ENCODE measurements at places on chromosomes 11 and 22.

GRCh38 chr11:61195719-61196118, 7.6 kb upstream of the PGA3 start:
- no peak for DNase-seq

GRCh38 chr11:45031912-45032519, 81.3 kb upstream of the TP53I11 start:
- no peak for DNase-seq

- DNase-seq = no peak
Measured at GRCh38 chr11:94856443-94856842, 88.3 kb downstream of the AMOTL1 start.

- no peak for DNase-seq
Measured at GRCh38 chr22:21841422-21841821, 26.0 kb downstream of the MAPK1 start.

DNA sequence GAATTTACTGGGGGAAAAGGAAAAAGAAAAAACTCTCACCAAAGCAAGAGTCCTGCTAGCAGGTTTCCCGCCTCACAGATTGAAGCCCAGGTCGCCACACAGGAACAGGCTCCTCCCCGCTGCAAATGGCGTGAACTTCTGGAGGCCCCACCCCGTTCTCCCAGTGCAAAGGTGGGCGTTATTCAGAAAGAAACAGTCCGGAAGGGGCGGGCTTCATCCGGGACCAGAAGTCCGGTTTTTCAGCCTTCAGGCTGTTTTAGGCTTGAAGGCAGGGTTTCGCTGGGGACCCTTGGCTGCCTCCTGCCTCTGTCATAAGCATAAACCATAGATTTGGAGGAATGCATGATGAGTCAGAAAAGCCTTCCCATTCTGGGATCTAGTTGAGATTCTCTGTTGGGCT, 148.3 kb upstream of the POU2AF2 start:
- DNase-seq = no peak

- DNase-seq = no peak
Measured at GRCh38 chr11:16982256-16982671, 31.9 kb downstream of the PLEKHA7 start.

DNA sequence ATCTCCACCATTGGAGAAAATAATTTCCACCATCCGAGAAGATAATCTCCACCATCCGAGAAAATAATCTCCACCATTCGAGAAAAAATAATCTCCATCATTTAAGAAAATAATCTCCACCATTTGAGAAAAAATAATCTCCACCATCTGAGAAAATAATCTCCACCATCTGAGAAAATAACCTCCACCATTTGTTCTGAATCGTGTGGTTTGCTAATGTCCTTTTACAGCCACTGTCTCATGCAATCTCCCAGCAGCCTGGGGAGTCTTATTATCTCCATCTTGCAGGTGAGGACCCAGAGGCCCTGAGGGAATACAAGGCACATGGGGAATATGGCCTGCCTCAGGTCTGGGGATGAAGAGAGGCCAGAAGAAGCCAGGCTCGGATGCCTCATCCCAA, 54.1 kb upstream of the TCF20 start:
- no peak for DNase-seq

DNA sequence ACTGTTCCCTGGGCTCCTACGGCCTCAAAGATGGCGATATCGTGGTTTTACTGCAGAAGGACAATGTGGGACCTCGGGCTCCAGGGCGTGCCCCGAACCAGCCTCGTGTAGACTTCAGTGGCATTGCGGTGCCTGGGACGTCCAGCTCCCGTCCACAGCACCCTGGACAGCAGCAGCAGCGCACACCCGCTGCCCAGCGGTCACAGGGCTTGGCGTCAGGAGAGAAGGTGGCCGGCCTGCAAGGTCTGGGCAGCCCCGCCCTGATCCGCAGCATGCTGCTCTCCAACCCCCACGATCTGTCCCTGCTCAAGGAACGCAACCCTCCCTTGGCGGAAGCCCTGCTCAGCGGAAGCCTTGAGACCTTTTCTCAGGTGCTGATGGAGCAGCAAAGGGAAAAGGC, 555 bp downstream of the DDI1 start:
- DNase-seq = no peak

DNA sequence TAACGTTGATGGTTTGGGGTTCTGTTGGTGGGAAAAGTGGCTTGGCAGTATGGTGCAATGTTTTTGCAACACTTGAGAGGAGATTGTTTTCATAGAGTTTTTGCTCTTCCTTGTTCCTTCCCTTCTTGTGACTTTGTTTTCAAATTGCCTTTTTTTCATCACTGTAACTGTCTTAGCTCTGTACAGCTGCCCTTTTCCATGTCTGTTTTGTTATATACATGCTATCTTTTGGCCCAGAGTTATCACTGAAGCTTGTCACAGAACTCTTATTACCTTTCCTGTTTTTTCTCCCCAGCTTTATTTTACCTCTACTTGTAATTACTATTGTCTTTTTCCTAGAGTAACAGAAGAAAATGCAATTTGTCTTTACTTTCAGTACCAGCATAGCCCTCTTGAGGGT, 154.1 kb downstream of the DDX10 start:
- no peak for DNase-seq

DNA sequence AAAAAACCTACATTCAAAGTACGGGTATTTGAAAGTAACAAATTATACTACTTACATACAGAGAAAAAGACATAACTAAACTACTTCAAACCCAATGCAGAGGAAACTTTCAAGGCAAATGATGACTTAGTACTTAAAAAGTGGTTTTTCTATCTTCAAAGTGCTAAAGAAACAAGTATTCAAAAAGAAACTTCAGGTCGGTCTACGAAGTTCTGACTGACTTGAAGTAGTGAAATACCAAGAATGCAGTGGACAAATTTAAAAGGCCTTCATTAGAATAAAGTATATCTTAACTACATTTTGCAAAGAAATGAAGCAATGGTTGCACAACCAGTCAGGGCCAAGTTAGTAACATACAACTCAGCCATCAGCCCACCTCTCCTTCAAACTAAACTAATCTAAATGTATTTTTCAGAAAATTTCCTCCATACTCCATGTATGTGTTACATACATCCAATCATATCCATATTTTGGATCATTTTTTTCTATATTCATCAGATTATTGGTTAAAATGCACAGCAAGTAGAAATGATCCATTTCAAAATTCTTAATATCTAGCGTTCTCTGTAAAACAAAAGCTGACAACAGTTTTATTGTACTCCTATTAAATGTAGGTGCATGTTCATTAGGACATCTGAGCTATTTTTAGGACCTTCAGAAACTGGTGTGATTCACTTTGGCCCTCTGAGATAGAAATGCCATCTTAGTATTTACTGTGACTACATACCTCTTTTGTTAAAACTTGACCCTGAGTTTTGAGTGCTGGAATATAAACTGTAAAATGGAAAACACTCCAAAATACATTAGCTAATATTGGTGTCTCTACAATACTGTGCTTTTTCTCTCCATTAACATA, 49.9 kb downstream of the BIRC2 start:
- peak; percentile 8 for DNase-seq

- no peak for DNase-seq
Measured at GRCh38 chr22:40361100-40361499, 9.3 kb upstream of the SGSM3 start.

- peak; percentile 38 for DNase-seq
Measured at GRCh38 chr11:79045800-79046304, 395.0 kb downstream of the TENM4 start.

Data from astrocyte (in vitro differentiated cells and primary cell).